Activated CD4-positive, alpha-beta T cell treated with anti-CD3 and anti-CD28 coated beads, Interleukin-2, amount 10 ng/mL, durations not matched to agents 7 days and 5 days (primary cell): ENCODE measurements at places on chromosomes 11 and 22.

DNA sequence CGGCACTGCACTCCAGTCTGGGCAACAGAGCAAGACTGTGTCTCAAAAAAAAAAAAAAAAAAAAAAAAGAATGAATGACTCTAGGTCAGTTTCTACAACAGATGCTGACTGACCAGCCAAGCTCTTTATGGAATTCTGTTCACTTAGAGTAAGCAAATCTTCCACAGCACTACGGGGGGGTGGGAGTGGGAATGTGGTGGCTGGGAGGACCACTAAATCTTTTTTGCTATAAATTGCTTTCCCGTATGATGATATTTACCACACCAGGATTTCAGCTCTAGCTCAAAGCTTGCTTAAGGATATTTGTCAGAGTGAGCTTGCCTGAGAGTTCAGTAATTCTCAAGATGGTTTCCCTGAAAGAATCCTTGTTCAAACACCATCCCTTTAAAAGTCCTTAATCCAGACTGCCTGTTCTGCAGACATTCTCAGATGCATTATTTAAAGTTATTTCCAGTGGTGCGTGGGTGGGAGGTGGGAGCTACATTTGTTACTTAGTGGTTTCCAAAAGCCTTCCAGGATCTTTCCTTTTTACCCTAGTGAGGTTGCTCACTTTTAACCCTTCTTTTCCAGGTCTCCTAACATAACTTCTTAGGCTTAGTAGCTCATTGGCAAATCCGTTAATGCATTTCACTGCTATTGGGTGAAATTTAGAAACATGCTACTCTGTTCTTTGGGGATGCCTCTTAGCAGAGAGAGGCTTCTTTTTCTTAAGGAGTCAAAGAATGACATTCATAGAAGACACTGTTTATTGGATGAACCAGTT, 65.9 kb downstream of the UBASH3B start:
- no peak for DNase-seq
- peaks cover 8% of the 10 kb centered on the region for H3K27me3 ChIP-seq
- H3K4me3 ChIP-seq = no peak overlapping the region
- H3K4me1 ChIP-seq = peaks cover 57% of the 10 kb centered on the region
- no peak overlapping the region for H3K27ac ChIP-seq

- no peak overlapping the region for H3K4me3 ChIP-seq
- H3K4me1 ChIP-seq = no peaks in the 10 kb centered on the region
- H3K27me3 ChIP-seq = no peaks in the 10 kb centered on the region
- no peak for DNase-seq
These were observed 30.2 kb upstream of the BID start for GRCh38 chr22:17804331-17805080.

DNA sequence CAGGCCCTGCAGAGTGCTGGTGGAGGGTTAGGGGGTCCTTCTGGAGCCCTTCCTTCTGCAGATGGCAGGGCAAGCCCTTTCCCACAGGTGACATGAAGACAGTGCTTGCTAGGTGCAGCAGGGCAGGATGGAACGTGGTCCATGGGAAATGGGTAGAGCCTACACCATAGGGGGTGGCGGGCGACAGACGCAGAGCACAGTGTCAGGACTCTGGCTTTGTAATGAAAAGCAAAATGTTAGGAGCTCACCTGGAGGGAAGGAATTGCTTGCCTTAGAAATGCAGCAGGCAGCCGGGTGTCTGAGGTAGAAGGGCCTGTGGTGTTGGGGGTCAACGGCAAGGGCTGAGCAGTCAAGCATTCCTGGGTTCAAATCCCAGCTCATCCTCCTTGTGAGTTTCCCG, 54.9 kb downstream of the ARHGAP8 start:
- no peak for DNase-seq
- H3K4me3 ChIP-seq = no peak overlapping the region
- peaks cover 6% of the 10 kb centered on the region for H3K4me1 ChIP-seq

GRCh38 chr11:126385991-126386728, 30.7 kb downstream of the ST3GAL4 start:
- H3K27ac ChIP-seq = no peak overlapping the region
- no peaks in the 10 kb centered on the region for H3K27me3 ChIP-seq
- peaks cover 5% of the 10 kb centered on the region for H3K4me1 ChIP-seq
- no peak for DNase-seq

DNA sequence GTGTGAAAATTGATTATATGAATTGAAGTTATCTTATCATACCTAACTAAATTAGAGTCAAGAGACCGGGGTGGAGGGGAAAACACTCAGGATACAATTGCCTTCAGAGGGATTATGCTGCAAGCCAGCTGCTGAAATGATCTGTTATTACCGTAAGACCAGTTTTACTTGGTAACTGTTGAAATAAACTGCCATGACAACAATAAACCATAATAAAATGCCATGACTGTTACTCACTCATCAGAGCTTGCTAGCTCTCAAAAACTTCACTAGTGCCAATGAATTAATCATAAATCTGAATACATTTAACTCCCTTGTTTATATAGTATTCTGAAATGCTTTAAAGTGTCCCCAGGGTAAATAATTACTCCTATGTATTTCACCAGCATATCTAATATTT, 68.2 kb downstream of the CASP12 start:
- DNase-seq = no peak
- no peak overlapping the region for H3K27ac ChIP-seq
- no peaks in the 10 kb centered on the region for H3K27me3 ChIP-seq
- H3K36me3 ChIP-seq = no peaks in the 10 kb centered on the region
- H3K4me1 ChIP-seq = no peaks in the 10 kb centered on the region

DNA sequence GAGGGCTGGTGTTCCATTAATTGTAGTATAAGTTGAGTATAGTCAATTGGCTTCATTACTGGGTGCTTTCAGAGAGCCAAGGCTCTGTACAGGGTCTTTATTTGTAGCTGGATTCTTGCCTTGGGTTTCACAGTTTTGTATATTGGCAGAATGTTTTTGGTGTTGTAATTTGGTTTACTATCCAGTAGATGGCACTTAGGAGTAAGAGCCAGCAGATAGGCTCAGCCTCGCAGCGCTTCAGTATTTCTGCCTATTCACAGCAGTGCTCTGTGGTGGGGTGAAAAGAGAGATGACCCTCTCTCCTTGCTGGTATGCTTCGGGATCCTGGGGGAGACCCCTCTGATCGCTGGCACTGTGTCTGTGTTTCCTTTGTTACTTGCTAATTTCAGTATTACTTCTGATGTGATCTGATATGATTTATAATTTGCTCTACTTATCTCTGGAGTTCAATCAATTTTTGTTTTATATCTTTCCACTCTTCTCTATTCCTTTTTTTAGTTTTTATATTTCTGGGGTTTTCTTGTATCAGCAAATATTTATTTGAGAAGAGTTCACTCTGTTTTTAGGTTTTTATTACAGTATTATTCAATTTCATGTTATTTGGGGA, 52.2 kb downstream of the ANO5 start:
- no peak overlapping the region for H3K27ac ChIP-seq
- peaks cover 4% of the 10 kb centered on the region for H3K27me3 ChIP-seq
- no peaks in the 10 kb centered on the region for H3K36me3 ChIP-seq
- DNase-seq = peak; percentile 16
- H3K4me3 ChIP-seq = no peak overlapping the region

DNA sequence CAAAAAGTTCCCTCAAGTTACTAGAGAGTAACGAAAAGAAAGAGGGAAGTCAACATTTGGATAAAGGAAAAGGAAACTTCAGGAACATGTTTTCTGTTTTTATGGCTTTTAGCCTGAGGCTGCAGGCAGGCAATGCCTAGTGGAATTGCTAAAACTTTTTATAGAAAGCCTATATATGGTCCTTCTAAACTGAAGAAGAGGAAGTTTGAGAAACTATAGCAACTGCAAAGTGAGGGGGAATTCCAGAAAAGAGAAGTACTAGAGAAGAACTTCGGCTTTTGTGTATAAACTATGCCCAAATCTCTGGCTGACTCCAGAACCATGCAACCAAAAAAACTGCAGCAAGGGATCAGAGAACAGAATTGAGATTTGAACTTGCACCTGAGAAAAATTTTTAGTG, 74.3 kb upstream of the ARHGAP42 start:
- H3K27ac ChIP-seq = no peak overlapping the region
- H3K27me3 ChIP-seq = no peaks in the 10 kb centered on the region
- no peaks in the 10 kb centered on the region for H3K36me3 ChIP-seq
- no peak for DNase-seq

GRCh38 chr11:61693922-61694601, 13.9 kb downstream of the DAGLA start:
- H3K4me1 ChIP-seq = peaks cover 30% of the 10 kb centered on the region
- H3K27me3 ChIP-seq = no peaks in the 10 kb centered on the region
- H3K4me3 ChIP-seq = no peak overlapping the region

DNA sequence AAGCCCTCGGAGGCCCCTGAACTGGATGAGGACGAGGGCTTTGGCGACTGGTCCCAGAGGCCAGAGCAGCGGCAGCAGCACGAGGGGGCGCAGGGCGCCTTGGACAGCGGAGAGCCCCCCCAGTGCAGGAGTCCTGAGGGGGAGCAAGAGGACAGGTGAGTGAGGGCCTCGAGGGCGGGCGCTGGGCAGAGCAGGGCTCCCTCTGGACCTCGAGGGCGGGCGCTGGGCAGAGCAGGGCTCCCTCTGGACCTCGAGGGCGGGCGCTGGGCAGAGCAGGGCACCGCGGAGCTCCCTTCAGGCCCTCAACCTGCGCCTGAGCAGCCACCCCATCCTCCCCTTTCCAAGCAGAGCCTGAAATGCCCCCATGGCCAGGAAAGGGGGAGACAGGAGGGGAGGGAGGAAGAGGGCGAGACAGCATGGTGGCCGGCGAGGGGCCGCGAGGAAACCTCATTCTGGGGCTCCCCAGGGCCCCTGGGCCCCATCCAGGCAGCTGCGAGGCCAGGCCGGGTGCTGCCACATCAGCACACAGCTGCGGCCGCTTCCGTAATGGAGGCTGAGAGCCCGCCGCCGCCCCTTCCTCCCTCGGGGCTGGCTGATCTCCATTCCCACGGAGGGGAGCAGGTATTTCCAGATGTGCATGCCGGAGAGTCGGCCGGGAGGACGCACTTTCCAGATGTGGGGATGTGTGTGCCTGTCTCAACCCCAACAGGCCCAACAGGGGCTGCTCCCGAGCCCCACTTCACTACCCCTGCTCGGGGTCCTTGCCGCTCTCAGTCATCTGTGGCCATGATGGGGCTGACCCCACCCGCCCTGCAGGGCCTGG, 10.0 kb downstream of the PRR33 start:
- H3K36me3 ChIP-seq = peaks cover 2% of the 10 kb centered on the region
- DNase-seq = no peak
- no peak overlapping the region for H3K27ac ChIP-seq

DNA sequence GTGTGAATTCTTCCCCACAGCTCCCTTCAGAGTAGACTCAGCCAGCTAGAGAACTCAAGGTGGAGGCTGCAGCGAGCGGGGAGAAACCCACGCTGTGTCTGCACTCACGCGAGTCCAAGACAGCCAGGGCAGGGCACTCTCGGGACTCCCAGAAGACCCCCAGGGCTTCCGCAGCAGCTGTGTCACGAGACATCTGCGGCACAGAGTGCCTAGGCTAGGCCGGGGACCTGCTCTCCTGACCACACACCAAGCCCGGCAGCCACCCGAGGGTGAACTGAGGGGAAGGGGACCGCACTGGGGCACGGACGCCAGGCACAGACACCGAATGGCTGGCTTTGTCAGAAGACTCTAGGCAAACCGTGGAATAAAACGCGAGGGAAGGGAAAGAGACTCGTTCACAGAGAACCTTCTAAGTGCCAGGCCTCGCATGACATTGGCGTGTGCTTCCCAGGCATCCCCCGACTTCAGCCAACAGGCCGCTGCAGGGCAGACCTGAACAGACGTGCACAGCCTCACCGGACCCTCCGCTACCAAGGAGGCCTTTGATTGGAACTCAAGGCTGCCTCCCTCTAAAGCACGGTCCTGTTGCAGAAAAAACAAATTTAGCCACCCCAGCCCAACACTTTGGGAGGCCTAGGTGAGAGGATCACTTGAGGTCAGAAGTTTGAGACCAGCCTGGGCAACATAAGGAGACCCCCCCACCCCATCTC, 18.2 kb upstream of the MOB2 start:
- no peak overlapping the region for H3K4me3 ChIP-seq
- no peak for DNase-seq
- peaks cover 10% of the 10 kb centered on the region for H3K36me3 ChIP-seq

DNA sequence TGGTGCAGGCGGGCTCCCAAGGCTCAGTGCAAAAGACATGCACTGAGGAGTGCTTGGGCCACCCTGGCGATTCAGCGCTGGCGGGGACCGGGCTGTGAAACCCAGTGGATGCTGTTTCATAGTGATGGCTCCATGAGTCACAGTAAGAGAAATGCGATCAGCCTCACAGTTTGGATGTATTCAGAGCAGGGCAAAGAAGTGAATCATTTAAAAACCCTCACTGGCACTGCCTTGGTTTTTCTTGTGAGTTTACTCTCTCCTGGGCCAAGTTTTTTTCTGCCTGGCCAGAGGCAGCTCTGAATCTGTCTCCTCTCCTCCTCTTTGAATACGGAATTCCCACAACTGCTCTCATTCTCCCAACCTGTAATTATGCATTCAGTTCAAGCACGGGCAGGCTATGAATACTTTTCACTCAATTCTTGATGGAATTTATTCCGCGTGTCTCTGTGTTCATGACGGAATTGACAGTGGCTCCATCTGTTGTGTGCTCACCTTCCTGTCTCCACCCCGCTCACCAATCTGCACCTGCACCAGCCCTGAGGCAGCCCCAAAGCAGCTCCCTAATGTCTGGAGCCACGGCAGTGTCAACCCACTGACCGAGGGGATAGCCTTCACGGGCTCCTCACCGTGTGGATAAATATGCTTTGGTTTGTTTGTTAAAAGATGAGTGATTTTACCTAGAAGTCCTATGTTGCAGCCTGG, 14.9 kb downstream of the ADAMTS8 start:
- no peak overlapping the region for H3K4me3 ChIP-seq
- H3K4me1 ChIP-seq = no peaks in the 10 kb centered on the region
- H3K27me3 ChIP-seq = no peaks in the 10 kb centered on the region
- no peaks in the 10 kb centered on the region for H3K36me3 ChIP-seq
- no peak for DNase-seq
- H3K27ac ChIP-seq = no peak overlapping the region

DNA sequence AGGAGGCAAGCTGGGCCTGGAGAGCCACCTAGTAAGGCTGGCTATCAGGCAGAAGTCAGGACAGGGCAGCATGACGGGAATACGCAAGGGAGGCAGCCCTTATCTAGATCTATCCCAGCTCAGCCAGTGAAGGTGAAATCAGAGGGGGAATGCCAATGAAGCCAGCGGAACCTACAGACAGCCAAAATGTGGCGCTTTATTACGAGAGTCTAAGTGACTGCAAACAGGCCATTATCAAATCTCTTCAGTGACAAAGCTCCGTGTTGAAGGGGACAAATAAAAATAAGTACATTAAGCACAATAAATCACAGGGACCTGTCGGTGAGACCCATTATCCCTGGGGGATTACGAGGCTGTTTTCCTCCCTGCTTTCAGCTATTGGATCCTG, 22.8 kb downstream of the LARGE1 start:
- no peak overlapping the region for H3K4me3 ChIP-seq
- no peaks in the 10 kb centered on the region for H3K4me1 ChIP-seq
- no peak overlapping the region for H3K27ac ChIP-seq
- H3K27me3 ChIP-seq = no peaks in the 10 kb centered on the region
- DNase-seq = no peak
- no peaks in the 10 kb centered on the region for H3K36me3 ChIP-seq

GRCh38 chr22:46280063-46280817, 12.4 kb downstream of the TTC38 start:
- no peak overlapping the region for H3K27ac ChIP-seq
- no peaks in the 10 kb centered on the region for H3K27me3 ChIP-seq
- peaks cover 22% of the 10 kb centered on the region for H3K36me3 ChIP-seq
- H3K4me3 ChIP-seq = no peak overlapping the region
- DNase-seq = no peak
